SW480 (cell line): ENCODE measurements at places on chromosomes 3 and 15.

DNA sequence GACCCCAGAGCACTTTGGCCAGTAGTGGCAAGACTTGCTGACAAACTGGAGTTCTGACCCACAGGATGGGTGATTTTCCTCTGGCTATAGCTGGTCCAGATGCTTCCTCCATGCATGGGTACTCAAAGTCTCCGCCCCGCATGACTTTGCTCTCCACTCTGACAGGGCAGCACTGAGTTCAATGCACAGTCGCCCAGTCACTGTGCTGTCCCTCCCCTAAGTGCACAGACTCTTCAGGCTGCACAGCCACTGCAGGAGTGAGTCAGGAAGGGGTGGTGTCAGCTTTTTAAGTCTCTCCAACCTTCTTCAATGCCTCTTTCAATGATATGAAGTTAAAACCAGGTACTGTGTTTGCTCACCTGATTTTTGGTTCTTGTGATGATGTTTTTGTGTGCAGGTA, 17.8 kb downstream of the TEX9 start:
- no peak for DNase-seq

DNA sequence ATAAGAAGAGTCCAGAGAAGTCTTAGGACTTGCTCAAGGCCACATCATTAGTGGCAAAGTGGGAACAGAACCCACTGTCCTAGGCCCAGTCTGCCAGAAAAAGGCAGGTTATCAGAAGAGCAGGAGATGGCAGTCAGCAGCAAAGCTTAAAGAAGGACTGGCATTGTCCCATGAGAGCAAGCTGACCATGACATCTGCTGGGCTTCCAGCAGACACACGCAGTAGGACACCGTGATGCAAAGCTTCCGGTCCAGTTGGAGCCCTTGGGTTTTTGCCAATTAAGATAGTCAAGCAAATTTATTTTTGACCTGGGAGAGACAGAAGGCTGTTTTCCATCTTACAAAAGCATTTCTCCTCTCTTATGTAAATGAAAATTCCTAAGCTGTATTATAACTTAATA, 42.1 kb downstream of the ZBTB38 start:
- DNase-seq: no peak

DNA sequence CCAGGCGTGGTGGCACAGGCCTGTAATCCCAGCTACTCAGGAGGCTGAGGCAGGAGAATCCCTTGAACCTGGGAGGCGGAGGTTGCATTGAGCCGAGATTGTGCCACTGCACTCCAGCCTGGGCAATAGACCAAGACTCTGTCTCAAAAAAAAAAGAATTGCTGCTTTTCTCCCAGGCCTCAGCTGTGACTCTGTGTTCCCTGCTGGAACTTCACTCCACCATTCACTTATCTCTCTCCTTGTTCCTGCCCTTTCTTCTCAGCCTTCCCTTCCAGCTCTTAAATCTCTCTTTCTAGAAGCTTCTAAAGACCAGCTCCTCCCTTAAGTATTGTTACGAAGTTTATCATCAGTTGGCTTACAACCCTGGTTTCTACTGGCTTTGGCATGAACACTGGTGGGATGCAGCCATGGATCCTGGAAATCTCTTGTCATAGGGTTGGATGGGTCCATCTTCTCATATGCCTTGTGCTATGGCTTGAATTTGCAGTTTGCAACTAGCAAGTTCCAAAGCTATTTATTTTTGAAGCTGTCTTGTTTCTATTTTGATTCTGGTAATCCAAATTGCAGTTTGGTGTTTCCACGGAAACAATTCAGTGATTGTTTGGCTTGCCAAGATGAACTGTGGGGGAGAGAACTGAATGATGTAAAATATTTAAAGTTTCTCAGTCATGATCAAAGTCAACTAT, 10.5 kb downstream of the C3orf62 start:
- DNase-seq: no peak

DNA sequence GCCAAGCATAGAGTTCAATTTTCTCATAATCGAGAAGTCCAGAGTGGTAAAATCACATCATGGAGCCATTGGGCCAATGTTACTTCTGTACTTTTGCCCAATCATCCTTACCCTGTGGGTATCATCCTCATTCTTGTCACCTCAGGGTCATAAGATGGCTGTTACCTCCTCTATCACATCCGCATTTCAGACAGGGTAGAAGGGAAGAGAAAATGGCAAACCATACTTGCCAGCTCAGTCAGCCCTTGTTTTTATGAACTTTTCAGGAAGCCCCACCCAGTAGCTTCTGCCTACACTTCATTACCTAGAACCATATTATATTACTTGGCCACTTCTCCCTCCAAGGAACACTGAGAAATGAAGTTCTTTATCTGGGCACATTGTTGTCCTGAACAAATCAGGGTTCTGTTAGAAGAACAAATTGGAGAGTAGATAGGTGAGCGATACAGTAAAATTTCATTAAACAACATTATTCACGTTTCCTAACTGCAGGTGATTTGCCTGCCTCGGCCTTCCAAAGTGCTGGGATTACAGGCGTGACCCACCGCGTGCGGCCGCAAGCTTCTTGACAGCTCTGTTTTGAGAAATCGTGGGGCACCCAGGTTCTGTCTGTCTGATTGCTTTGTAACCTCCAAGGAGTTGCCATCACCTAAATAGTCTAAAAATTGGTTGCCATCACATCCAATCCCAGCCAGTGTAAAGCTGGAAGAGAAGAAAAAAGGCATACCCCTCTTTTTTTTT, 34.5 kb upstream of the RPN1 start:
- no peak for DNase-seq

DNA sequence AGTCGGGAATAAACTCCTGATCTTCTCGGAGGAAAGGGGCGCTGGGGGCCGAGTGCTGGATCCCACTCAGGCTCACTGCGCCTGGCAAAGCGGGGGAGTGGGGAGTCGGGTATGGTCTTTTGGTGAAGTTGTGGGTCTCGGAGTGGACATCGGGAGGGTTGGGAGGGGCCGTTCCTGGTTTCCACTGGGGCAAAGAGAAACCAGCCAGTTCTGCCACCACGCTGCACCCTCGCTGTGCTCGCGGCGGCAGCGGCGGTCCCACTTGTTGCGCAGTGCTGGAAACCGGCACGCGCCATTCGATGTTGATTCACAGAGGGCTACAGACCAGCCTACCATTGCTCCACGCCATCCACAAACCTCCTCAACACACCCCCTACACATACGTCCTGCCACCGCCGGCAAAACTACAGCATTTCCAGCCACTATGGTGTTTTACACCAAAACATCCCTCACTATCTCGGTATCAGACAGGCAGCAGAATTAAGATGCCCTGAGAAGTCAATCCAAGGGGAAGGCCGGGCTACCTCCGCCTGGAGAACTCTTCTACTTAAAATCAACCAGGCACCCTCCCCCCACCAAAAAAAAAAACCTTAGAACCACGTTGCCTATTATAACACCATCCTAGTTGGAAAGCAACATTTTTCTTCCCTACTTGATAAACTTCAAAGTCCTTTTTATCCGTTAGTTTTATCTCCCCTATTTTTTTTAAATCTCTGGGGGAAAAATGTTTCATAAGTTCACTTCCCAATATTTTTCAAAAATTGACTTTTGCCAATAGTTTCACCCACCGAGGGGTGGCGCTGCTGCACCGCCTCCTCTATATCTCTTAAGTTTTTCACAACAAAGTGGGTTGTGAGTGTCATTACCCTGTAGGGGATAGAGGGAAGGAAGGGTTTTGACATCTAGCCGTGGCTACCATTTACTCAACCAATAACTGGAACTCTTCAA, 3.6 kb downstream of the BCL6 start:
- DNase-seq: peak; percentile 77

DNA sequence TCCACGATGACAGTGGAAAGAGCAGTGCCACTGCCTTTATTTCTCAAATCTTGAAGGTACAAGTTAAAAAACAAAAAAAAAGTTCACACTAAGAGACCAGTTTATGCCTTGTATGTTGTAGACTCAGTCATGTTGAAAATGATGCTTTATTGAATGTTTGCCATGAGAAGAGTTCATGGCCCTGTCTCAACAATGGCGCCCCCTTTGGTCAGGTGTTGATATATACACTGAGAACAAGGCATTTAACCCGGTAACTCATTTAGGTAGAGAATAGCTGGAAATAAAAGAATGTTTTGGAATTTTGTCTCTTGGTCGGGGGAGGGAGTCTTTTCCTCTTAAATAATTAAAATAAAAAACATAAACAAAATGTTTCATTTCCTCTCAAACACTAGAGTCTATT, 145.6 kb upstream of the SLC2A2 start:
- no peak for DNase-seq

DNA sequence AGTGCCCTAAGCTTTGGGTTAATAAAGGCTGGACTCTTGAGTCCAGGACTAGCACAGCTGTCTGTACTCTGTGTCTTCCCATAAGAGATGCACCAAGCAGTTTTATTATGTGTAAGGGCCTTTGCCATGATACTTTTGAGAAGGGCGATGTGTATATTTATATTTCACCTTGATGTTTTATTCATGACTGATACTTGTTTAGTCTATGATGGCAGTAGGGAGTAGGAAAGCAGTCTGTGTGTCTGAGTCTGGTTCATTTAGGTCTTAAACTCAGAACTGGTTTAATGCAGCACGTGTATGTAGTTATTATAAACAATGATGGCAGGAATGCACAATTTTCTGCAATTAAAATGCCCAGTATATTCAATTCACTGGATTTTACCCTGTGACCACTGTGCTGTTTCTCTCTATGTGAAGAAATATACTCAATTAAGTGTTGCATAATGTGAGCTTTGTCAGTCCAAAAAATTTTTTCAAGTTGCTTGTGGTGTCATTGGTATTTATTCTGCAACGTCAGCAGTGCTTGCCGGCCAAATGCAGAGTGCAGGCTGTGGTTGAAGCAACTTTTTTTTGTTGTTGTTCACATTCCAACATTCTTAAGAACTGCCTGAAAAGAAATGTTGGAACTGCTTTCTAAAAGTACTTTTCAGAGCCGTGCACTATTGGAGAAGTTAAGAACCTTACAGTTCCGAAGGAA, 423.7 kb upstream of the SEMA6D start:
- no peak for DNase-seq

- no peak for DNase-seq
These were observed 99.1 kb downstream of the NR1I2 start for GRCh38 chr3:119880966-119881365.

DNA sequence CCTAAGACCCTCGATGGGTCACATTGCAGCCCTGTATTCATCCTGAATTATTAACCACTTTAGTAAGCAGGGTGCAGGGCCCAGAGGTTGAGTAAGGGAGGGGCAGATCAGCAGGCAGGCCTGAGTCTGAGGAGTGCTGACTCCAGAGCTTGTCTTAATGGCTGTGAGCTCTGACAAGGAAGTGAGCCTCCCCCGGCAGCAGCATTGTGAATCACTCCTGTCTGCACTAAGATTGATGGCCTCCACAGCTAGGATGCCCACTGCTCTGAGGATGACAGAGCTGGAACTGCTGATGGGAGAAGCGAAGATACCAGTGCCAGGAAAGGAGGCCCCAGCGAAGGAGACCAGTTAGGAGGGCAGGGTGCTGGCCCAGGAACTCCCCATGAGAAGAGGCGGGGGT, 46.5 kb upstream of the CCDC174 start:
- peak; percentile 53 for DNase-seq

DNA sequence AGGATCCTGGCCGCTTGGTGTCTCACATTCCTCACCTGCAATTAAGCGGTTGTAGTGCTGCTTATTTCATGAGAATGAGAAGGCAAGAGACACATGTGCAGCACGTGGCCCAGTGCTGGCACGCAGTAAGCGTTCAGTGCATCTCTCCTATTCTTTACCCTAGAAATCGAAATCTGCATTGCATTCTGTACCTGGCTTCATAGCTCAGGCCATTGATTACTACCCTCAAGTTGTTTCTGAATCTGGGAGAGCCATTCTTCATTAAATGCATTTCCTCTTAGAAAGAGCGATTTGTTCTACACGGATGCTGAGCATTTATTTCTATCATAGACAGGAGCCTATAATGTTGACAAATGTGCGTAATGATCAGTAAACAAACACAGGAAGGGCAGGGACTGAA, 168.9 kb downstream of the MAGI1 start:
- DNase-seq: no peak

GRCh38 chr15:73950479-73950830, 24.2 kb downstream of the LOXL1 start:
- no peak for DNase-seq

DNA sequence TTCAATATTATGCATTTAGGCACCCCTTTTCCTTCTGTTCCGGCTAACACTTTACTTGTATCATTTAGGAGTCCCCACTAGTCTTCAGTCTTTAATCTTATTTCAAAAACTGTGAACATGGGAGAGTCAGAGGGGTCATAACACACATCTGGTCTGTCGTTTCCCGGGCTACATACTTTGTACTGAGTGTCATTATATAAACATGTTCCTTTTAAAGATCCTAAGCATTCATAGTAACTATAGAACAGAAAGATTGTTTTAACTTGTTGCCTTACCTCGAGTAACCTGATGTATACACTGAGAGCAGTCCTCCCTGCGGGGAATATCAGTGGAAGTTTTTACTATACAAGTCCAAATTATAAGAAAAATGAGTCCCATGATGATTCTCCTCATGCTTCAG, 78.2 kb upstream of the VEPH1 start:
- no peak for DNase-seq

DNA sequence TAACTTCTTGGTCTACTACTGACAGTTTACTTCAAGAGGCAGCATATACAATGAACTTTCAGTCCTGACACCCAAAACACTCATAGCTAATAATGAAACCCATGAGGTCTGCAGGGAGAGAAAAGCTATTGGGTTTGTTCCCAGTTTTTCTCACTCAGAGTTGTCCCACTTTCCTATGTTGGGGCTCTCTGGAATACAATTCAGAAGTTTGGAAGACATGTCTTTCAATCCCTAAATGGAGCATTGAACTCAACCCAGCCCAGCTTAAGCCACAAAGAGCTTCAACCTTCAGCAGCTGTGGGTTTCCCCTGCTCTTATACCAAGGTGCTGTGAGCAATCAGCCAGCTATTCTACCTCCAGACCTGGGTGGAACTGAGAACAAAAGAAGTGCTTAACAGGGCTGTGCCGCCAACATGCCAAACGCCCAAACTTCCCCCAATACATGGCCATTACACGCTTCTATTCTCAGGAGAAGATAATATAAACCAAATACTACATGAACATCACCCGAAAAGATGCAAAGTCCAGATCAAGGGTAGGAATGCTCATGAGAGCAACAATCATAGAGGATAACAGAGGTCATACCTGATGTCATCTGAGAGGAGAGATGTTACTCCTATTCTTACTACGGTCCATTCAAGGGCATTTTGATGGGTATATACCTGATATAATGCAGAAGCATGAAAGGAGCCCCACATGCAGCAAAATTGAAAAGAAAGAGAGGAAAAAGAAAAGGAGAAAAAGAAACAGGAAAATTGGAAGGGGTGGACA, 131.2 kb upstream of the TGFBR2 start:
- peak; percentile 78 for DNase-seq
